ENCODE measurements at places on chromosomes 11 and 22. TPM values are rescaled to one million over a fixed set of nuclear protein-coding genes. Genes with fewer than 3 reads are reported as not detected.

DNA sequence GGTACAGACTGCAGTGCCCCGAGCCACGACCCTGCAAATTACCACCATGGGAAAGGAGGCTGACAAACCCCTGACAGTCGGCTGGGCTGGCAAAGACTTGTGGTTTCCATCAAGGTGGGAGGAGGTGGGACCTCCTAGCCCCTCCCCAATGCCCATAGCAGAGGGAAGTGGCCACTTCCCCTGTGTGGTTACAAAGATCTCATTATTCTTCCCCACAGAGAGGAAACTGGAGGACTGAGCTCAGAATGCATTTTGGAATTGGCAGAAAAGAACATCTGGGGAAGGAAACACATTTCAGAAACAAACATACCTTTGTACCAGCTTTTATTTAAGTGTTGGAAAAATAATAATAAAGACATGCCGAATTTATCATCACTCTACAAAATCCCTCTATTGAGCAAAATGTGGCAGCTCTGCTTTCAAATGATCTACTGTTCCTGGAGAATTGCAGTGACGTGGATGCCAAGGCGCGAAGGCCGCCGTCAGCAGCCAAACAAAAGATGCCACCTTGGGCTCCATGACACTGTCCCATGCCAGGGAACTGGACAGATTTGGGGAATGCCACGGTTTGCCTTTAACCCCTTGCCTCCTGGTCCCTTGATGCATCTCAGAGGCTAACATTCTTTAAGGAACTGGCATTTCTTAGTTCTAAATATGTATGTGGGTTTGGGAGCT, 169.6 kb downstream of the CRYBB2 start:
- H3K4me3 ChIP-seq: no peak overlapping the region
- no peak for DNase-seq
- no peaks in the 10 kb centered on the region for H3K36me3 ChIP-seq
- H3K27me3 ChIP-seq: no peaks in the 10 kb centered on the region
- H3K4me1 ChIP-seq: no peaks in the 10 kb centered on the region
- no peak overlapping the region for H3K27ac ChIP-seq

DNA sequence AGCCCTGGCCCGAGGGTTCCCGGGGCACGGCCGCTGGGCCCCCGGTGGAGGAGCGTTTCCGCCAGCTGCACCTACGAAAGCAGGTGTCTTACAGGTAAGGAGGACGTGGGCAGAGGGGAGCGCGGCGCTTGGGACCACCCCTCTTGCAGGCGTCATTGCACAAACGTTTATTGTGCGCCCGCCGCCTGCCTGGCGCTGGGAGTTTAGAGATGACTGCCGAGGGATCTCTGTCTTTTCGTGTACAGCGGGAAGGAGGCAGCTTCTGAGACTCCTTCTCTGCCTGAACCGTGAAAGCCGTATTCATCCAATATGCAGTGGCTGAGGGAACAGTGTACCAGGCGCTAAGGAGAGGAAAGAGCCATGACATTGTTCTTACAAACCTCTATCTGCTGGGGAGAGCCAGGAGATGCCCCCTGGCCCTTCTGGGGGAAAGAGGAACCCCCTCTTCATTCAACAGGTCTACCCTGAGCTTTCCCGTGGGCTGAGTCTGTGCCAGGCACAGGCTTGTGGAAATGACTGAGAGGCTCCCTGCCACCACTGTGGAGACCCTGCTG, 13.8 kb upstream of the DGKZ start:
- no peak for DNase-seq
- peak overlapping the region; percentile 51 for H3K4me3 ChIP-seq
- H3K27me3 ChIP-seq: peaks cover 5% of the 10 kb centered on the region
- H3K4me1 ChIP-seq: peaks cover 12% of the 10 kb centered on the region
- H3K36me3 ChIP-seq: no peaks in the 10 kb centered on the region
- H3K27ac ChIP-seq: no peak overlapping the region

GRCh38 chr11:100467821-100468508, 219.1 kb upstream of the ARHGAP42 start:
- H3K27me3 ChIP-seq: no peaks in the 10 kb centered on the region
- H3K36me3 ChIP-seq: no peaks in the 10 kb centered on the region
- no peak overlapping the region for H3K4me3 ChIP-seq
- no peak for DNase-seq

LDHAL6A gene
- not detected for total RNA-seq

DNA sequence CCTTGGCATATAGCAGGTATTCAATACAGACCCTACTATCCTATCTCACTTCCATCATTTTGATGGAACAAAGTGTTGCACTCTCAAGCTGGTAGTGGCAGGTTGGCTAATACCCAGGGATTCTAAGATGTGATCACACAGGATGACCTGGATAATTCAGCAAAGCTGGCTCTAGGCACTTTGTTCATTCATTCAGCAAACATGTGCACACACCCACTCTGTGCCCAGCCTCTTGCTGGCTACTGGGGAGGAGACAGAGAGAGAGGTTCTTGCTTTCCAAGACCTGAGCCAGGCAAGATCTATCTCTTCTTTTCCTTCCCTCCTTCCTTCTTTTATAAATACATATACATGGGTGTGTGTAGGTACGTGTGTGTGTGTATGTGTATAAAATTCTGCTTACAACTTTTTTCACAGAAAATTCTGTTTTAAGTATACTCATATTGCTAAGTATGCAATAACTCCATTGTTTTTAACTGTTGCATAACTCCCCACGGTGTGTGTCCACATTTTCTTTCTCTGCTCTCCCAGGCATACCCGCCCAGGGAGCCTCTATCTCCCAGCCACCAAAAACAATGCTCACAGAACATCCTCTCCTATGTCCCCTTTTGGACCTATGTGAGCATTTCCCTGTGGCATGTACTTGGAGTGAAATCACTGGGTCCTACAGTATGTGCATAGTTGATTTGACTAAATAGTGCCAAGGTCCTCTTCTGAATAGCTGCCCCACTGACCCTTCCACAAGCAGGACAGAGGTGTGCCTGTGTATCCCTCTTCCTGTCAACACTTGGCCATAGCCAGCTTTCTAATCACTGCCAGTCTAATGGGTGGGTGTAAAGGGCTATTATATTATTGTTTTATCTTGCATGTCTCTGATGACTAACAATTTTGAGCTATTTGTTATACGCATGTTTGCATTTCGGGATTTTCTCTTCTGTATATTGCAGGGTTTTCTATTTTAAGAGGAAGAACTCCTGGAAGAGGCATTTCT, 27.5 kb downstream of the CLPB start:
- no peaks in the 10 kb centered on the region for H3K36me3 ChIP-seq
- DNase-seq: no peak
- no peaks in the 10 kb centered on the region for H3K27me3 ChIP-seq
- no peak overlapping the region for H3K4me3 ChIP-seq
- peaks cover 5% of the 10 kb centered on the region for H3K4me1 ChIP-seq
- no peak overlapping the region for H3K27ac ChIP-seq

CCDC188 gene
- not detected for total RNA-seq

- no peak for DNase-seq
- H3K4me3 ChIP-seq: no peak overlapping the region
- no peaks in the 10 kb centered on the region for H3K27me3 ChIP-seq
Observed at GRCh38 chr22:24093855-24094254, 82.8 kb downstream of the CABIN1 start.

- no peak overlapping the region for H3K27ac ChIP-seq
- DNase-seq: no peak
- H3K27me3 ChIP-seq: no peaks in the 10 kb centered on the region
- H3K4me3 ChIP-seq: no peak overlapping the region
- no peaks in the 10 kb centered on the region for H3K4me1 ChIP-seq
- peaks cover 89% of the 10 kb centered on the region for H3K36me3 ChIP-seq
Observed at GRCh38 chr11:47369676-47370075, 8.7 kb downstream of the SPI1 start.

DNA sequence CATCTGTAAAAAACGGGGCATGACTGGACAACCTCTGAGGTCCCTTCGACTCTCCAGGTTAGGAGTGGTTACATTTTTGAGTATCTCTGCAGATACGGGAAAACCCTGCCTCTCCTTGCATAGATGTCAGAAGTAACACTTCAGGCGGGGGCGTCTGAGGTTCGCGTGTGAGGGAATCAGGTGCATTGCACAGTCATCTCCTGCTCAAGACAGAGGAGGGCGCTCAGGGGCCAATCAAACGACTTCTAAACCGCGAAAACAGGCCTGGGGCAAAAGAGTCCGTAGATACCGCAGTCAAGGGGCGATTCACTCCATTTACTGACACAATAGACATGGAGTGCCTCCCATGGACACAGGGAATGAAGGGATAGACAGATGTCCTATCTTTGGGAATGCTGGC, 31.7 kb downstream of the KIRREL3 start:
- H3K27ac ChIP-seq: no peak overlapping the region
- H3K4me1 ChIP-seq: no peaks in the 10 kb centered on the region
- no peak for DNase-seq

MS4A6A gene
- total RNA-seq: 69.8 TPM

OR4D5 gene
- total RNA-seq: not detected

DNA sequence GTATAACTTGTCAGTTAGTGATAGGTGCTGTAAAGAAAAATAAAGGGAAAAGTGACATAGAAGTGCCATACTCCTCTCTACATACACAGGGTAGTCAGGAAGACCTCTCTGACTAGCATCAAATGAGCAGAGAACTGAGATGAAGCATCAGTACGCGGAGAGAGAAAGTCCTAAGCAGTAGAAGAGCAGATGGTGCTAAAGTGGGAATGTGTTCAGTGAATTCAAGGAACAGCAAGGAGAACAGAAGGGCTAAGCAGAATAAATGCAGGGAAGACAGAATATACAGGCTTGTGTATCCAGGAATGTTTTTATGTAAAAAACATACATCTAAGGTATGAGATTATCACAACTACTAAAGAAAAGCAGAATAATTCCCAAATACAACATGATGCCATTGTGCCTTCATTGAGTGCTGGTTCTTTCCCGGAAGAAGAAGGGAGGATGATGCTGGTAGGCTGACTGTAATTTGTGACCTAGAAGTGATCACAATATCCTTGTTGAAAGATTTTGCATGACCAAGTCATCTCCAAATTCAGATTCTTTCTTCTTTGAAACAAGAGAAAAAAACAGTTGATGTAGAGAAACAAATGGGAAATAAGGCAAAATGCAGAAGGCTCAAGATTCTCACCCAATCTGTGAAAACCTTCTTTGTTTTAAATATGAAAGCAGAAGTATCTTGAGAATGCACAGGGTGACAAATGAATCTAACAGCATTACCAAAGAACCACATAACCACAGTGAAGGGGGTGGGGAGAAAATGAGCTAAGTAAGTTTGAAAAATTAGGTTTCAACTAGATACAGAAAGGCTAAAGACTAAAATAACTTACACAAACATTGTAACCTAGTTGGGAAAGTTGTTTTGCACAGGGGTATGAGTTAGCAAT, 20.5 kb downstream of the MRE11 start:
- no peaks in the 10 kb centered on the region for H3K4me1 ChIP-seq
- H3K4me3 ChIP-seq: no peak overlapping the region
- no peak for DNase-seq
- peaks cover 94% of the 10 kb centered on the region for H3K36me3 ChIP-seq
- no peak overlapping the region for H3K27ac ChIP-seq
- no peaks in the 10 kb centered on the region for H3K27me3 ChIP-seq

GRCh38 chr11:65516135-65516968, 8.5 kb upstream of the SCYL1 start:
- H3K4me1 ChIP-seq: no peaks in the 10 kb centered on the region
- no peak overlapping the region for H3K4me3 ChIP-seq
- H3K27me3 ChIP-seq: no peaks in the 10 kb centered on the region
- H3K27ac ChIP-seq: no peak overlapping the region

PRG3 gene
- not detected for total RNA-seq

RAPSN gene
- 3.1 TPM for total RNA-seq

PATE2 gene
- total RNA-seq: not detected

- peak within 1 kb of the TSS; percentile 84 for H3K4me3 ChIP-seq
- peak within 1 kb of the TSS; percentile 100 for H3K27ac ChIP-seq
- peak; percentile 87 for DNase-seq
- no peaks in the 10 kb centered on the region for H3K27me3 ChIP-seq
- peaks cover 47% of the 10 kb centered on the region for H3K4me1 ChIP-seq
Observed at GRCh38 chr11:3840870-3841425, at the start of gene RHOG. Gene RHOG, minus strand, starts transcription at chr11:3840959. Its CDS starts 12,821 bp downstream, at chr11:3828138.

Measured in heart right ventricle (tissue), 16 donors.